HFFc6 (cell line): ENCODE measurements at places on chromosomes 4 and X.

DNA sequence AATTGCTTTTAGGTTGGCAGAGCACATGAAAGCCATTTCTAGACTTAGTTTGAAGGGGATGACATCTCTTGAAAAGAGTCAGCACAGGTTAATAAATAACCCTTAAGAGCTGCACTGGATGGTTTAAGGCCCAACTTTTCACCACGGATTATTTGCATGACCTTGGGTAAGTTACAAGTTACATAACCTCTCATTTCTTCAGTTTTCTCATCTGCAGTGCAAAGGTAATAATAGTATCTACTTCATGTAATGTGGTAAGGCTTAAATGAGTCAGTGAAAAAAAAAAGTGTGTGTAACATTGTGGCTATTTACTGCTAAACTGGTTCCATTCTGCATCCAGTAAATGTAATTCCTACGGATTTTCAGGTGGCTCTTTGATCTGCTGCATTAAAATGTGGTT, 715.8 kb downstream of the CCSER1 start:
- H3K36me3 ChIP-seq, result no peaks in the 10 kb centered on the region
- H3K27me3 ChIP-seq, result peaks cover 2% of the 10 kb centered on the region
- H3K4me1 ChIP-seq, result no peaks in the 10 kb centered on the region
- no peak for DNase-seq
- no peak overlapping the region for H3K4me3 ChIP-seq

- peaks cover 6% of the 10 kb centered on the region; the same call in 1 of the 2 replicates for H3K4me1 ChIP-seq
- DNase-seq, result no peak
- no peaks in the 10 kb centered on the region for H3K36me3 ChIP-seq
- H3K27ac ChIP-seq, result no peak overlapping the region
- H3K27me3 ChIP-seq, result no peaks in the 10 kb centered on the region; the same call in none of the 2 replicates
Observed at GRCh38 chr4:130186931-130187330, 1091.0 kb downstream of the C4orf33 start.

GRCh38 chr4:29310252-29310651, 1409.9 kb upstream of the PCDH7 start:
- no peaks in the 10 kb centered on the region for H3K27me3 ChIP-seq
- DNase-seq, result peak; percentile 23
- no peak overlapping the region for H3K4me3 ChIP-seq
- peak overlapping the region; percentile 81 for H3K27ac ChIP-seq

DNA sequence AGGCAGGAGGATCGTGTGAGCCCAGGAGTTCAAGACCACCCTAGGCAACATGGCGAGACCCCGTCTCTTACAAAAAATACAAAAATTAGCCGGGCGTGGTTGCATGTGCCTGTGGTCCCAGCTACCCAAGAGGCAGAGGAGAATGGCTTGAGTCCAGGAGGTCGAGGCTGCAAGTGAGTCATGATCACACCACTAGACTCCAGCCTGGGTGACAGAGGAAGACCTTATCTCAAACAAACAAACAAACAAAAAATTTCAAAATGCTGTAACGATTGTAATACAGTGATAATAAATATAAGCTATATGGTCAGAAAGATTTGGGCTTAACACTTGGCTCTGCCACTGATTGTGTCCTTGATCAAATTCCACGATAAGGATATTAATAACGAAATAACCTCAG, 24.2 kb downstream of the SLC25A4 start:
- H3K27ac ChIP-seq, result no peak overlapping the region
- H3K36me3 ChIP-seq, result peaks cover 24% of the 10 kb centered on the region
- no peak overlapping the region for H3K4me3 ChIP-seq
- peaks cover 15% of the 10 kb centered on the region for H3K4me1 ChIP-seq

DNA sequence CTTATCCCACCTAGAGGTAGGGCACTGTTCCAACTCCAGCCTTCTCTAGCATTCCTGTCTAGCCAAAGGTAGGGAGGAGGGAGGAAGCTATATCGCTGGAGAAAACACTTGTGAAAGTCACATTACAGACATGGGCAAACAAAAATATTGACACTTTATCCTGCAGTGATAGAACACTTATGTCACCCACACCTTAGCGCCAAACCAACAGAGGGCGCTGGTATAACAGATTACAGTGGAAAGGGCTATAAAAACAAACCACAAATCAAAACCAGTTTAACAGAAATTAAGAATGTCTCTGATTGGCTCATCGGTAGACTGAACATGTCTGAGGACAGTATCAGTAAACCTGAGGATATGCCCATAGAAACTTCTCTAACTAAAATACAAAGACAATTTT, 451.3 kb downstream of the TLL1 start:
- peaks cover 4% of the 10 kb centered on the region for H3K36me3 ChIP-seq
- no peak overlapping the region for H3K4me3 ChIP-seq
- DNase-seq, result peak; percentile 22
- no peaks in the 10 kb centered on the region for H3K27me3 ChIP-seq

- no peaks in the 10 kb centered on the region for H3K4me1 ChIP-seq
- DNase-seq, result no peak
- no peaks in the 10 kb centered on the region for H3K36me3 ChIP-seq
Observed at GRCh38 chrX:144334577-144334976, 450.7 kb downstream of the UBE2NL start.

- no peak overlapping the region for H3K27ac ChIP-seq
- peaks cover 11% of the 10 kb centered on the region for H3K27me3 ChIP-seq
- no peaks in the 10 kb centered on the region for H3K36me3 ChIP-seq
- no peak overlapping the region for H3K4me3 ChIP-seq
Observed at GRCh38 chrX:65821721-65822496, 154.5 kb downstream of the MSN start.

DNA sequence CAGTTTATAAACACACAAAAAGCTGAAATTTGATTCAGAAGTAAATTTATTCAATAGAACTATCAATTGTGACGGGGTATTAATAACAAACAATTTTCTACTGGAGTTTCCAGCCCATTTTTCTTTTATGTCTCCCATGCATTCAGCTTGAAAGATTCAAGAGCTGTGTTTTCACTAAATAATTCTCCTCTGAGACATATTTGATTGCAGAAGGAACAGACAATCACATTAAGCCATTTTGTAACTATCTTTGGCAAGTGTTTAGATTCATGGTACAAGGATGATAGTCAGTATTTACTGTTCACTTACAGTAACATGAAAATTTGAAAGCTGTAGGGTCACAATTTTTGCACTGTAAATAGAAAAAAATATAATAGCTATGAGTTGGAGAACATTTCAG, 198.4 kb upstream of the TACR3 start:
- no peaks in the 10 kb centered on the region for H3K4me1 ChIP-seq
- H3K36me3 ChIP-seq, result no peaks in the 10 kb centered on the region
- H3K27me3 ChIP-seq, result no peaks in the 10 kb centered on the region; the same call in 1 of the 2 replicates
- H3K4me3 ChIP-seq, result no peak overlapping the region

GRCh38 chr4:27318740-27319139, 458.1 kb downstream of the STIM2 start:
- peak; percentile 12 for DNase-seq
- no peak overlapping the region for H3K27ac ChIP-seq
- H3K36me3 ChIP-seq, result no peaks in the 10 kb centered on the region
- peaks cover 2% of the 10 kb centered on the region; the same call in 1 of the 2 replicates for H3K27me3 ChIP-seq
- H3K4me1 ChIP-seq, result no peaks in the 10 kb centered on the region

DNA sequence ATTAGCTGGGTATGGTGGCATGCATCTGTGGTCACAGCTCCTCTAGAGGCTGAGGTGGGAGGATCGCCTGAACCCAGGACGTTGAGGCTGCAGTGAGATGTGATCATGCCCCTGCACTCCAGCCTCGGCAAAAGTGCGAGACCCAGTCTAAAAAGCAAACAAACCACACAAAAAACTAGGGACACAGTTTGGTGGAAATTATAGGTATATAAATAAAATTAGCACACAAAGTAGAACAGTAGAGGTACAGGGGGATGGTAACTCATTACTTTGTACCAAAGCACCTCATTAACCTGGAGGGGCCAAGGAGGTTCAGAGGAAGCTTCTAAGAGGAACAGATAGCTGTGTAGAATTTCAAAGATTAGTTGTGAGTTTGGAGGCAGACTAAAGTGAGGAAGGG, 5.1 kb downstream of the VBP1 start:
- no peak overlapping the region for H3K27ac ChIP-seq
- no peak for DNase-seq
- H3K36me3 ChIP-seq, result 0 out of 2 replicates have a peak, but pooled peaks cover 8% of the 10 kb centered on the region
- H3K27me3 ChIP-seq, result no peaks in the 10 kb centered on the region
- peaks cover 24% of the 10 kb centered on the region for H3K4me1 ChIP-seq
- no peak overlapping the region for H3K4me3 ChIP-seq

- no peak overlapping the region for H3K4me3 ChIP-seq
- H3K27ac ChIP-seq, result no peak overlapping the region
- H3K27me3 ChIP-seq, result no peaks in the 10 kb centered on the region
- H3K4me1 ChIP-seq, result no peaks in the 10 kb centered on the region
- H3K36me3 ChIP-seq, result no peaks in the 10 kb centered on the region
Observed at GRCh38 chrX:82087699-82088098, 885.8 kb downstream of the SH3BGRL start.

DNA sequence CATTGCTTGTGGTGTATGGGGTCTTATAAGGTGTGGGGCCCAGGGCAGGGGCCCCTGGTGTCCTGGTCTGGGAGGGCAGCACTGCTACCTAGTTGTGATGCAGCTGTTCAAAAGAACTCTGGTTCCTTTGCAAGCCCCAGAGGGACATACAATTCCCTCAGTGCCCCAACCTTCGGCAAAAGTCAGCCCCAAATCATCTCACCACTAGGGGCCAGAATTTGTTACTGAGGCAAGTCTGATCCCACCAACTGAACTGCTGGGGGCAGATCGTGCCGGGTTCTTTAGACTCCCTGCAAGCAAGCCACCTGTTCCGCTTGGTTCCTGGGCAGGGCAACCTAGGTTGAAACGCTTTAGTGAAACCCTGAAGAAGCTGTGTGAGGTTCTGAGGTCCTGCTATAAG, 180.1 kb upstream of the S100G start:
- H3K27me3 ChIP-seq, result peaks cover 1% of the 10 kb centered on the region; the same call in 1 of the 2 replicates
- peaks cover 4% of the 10 kb centered on the region for H3K36me3 ChIP-seq
- H3K27ac ChIP-seq, result no peak overlapping the region
